CD4-positive, alpha-beta T cell (primary cell): ENCODE measurements at places on chromosomes 11 and 22.
A peak's percentile ranks its signal among the peaks of the same experiment; 100 is the strongest.

DNA sequence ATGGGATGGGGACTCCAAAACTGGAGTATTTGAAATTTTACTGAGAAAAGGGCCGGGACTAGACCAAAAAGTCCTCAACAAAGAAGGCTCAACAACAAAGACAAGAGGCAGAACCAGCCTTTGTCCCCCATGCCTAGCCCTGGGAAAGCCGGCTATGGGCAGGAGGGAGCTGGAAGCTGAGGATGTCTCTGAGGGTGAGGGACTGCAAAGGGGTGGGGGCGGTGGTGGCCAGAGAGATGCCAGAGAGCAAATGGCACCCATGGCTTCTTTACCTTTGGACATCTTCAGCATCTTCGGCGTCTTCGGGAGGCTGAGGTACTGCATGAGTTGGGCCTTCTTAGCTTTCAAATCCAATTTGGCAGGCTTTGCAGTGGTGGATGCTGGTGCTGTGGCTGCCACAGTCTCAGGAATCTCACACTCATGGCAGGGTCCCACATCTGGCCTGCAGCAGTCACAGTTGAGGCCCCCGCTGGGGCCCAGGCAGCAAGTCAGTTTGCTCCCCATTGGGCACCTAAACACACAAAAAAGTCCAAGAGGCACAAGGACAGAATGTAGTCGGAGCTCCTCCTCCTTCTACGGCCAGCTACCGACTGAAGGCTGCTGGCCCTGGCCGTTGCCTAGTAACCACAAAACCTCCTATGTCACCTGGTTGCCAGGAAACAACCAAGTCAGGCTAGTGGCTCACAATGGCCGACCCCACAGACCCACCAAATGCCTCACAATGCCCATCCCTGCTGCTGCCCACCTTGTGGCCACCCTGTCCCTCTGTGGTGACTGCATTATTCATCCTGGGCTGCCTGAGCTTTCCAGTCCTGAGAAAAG lies at the start of gene C22orf42:
TSS of gene C22orf42 (minus strand) at position 592 of the 822 bp plus-strand sequence. CDS start at position 504, 88 bp downstream.
- DNase-seq = no peak

DNA sequence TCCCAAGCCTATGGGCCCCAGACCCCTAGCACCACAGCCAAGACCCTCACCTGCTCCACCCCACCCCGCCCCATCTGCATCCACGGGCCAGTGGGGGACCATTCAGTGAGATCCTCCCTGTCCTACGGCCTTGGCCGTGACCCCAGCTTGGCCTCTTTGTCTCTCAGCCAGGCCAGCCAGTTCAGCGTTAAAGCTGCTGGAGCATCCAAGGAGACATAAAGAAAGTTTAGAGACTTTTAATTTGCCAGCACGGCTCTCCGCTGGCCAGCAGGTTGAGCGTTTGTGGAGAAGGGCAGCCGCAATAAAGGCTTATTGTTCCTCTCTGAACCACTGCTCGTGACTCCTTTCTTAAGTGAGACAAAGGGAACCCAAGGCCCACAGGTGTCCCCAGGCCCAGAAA lies 49.3 kb upstream of the LMO1 start:
- DNase-seq = no peak

GRCh38 chr22:27988704-27989103 lies 69.6 kb upstream of the PITPNB start:
- DNase-seq = no peak

DNA sequence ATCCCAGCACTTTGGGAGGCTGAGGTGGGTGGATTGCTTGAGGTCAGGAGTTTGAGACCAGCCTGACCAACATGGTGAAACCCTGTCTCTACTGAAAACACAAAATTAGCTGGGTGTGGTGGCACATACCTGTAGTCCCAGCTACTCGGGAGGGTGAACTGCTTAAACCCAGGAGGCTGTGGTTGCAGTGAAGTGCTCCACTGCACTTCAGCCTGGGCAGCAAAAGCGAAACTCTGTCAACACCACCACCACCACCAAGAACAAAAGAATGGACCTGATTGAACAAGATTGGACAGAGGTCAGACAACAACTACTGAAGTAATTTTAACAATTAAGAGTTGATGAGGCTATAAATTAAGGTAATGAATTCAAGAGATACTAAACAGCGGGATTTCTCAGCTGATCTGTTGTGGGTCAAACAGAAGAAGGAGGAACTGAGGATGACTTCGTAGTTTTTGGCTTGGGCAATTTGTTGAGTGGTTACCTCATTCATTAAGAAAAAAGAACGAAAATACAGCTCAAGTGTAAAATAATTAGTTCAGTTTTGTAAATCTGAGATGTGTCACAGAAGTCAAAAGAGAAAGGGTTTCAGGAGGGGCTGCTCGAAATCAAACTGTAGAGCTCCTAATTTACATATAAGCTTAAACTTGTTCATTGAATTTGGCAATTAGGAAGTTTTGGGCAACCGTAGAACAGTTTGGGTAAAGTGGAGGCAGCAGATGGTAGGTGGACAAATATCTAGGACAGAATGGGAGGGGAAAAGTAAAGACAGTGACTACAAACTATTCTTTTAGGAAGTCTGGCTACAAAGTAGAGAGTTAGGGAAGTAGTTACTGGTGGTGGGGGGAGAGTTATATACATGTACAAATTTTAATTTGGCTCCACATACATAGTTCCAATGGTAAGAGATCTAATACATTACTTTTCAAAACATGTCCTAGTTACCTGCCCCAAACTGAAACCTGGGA lies 4.5 kb downstream of the IL18 start:
- no peak for DNase-seq

- DNase-seq = no peak
Observed at GRCh38 chr22:47095395-47096122, 333.1 kb downstream of the TBC1D22A start.

DNA sequence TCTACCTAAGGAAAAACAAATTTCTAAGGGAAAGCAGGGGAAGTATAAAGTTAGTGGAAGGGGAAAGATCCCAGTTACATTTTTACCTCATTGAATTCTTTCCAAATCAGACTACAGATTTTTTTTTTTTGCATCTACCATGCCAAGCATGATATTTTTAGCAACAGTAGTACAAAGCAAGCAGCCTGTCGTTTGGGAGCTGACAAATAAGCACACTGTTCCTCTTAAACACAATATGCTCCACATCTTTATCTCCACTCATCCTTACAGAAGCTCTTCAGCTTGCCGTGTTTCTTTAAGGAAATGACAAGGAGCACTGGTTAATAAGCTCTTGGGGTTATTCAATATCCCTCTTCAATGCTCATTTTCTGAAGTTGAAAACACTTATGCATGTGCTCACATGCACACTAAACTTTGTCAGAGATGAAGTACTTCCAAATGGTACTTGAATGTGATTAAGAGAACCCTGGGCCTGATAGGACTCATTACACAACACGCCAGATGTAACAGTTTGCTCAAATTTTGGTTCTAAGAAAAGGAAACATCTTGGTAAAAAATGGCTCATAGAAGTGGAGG lies 53.8 kb downstream of the PAX6 start:
- DNase-seq = no peak

DNA sequence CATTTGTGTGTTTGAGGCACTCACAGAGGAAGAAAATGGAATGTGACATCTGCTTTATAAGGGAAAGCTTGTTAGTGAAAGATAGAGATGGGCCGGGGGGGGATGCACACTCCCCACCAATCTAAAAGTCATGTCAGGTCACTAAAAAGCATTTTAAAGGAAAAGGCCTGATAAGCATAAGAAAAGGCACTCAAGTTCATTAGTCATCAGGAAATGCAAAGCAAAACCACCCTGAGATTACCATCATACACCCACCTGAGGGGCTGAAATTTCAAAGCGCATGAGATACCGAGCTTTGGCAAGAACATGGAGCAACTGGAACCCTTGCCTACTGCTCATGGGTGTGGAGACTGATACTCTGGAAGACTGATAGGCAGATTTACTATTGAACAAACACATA lies 77.9 kb upstream of the ANO1 start:
- no peak for DNase-seq

DNA sequence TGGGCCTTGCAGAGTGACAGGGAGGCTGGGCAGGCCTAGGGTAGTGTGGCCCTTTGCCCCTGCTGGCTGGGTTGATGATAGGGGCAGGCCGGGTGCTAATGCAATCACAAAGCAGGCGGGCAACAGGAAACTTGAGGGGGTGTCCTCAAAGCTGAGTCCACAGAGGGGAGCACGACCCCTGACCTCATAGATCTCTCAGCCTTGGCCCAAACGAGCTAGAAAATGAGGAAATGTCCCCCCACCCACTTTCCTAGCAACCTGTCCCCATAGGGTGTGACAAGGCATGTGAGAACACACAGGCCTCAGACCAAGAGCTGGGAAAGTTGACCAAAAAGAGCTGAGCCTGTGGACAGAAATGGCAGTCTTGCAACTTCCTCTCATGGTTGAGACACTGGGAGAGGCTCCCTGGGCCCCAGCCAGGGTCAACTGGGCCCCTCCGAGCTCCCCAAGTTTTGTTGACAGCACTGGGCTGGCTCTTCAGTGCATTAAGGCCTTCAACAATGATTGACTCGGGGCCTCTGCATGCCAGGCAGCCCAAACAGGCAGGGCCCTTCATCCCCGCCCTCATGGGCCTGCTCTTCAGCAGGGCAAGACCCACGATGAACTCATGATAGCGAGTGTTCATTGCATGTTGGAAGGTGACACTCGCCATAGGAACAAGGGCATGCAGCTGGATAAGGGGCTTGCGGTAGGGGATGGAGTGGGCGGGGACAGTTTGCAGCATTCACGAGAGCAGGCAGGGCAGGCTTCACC lies 9.8 kb upstream of the SPI1 start:
- DNase-seq = no peak

DNA sequence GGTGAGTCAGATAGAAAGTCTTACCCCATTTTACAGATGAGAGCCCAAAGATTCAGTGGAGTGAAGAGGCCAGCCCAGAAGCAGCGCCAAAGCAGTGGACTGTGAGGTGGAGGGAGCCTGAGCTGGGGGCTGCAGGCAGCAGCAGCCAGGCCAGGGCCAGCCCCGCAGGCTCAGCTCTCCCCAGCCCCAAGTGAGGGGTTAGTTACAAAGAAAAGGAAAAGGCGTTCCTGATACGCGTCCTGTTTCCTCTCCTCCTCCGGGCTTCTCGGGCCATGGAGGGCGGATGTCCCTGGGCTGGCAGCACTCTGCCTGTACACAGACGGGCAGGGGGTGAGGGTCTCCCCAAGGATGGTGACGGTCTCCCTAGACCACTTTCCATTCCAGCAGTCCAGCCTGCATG lies 44.9 kb downstream of the ARRB1 start:
- no peak for DNase-seq

GRCh38 chr11:6646918-6647679 lies 8.5 kb downstream of the DCHS1 start:
- DNase-seq = peak; percentile 21

- no peak for DNase-seq
Observed at GRCh38 chr22:21020802-21021429, 6.0 kb downstream of the P2RX6 start.

DNA sequence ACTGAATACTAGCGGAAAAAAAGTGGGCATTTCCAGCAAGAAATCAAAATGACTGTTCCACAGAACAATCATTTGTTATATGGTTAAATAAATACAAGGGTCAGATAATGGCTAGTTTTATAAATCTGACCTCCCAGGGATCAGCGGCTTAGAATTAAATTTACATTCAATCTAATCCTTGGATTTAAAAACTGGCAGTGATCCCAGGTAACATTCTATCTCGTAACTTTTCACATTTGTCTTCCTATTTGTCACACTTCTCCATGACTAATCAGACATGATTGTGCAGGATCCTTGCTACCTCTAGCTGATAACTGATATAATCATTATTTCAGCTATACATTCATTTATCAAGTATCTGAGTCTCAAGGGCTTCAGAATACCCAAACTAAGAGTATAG lies 2.9 kb upstream of the MMP3 start:
- DNase-seq = no peak

DNA sequence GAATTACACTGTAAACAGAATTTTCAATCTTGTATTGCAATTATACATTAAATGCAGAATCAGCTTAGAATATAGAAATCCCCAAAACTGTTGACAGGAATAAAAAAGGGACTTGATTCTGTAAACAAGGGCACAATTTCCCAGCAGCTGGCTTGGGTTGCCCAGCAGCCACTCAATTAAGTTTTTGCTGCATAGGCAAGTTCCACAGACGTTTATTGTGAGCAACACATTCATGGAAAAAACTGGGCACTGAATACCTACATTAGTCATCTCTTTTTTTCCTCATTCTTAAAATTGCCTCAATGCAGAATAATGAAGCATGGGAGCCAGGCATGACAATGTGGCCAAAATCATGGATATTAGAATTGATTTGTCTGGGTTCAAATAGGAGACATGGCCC lies 421.8 kb upstream of the ANO5 start:
- DNase-seq = no peak

GRCh38 chr11:110034806-110035205 lies 58.4 kb upstream of the ZC3H12C start:
- DNase-seq = no peak

DNA sequence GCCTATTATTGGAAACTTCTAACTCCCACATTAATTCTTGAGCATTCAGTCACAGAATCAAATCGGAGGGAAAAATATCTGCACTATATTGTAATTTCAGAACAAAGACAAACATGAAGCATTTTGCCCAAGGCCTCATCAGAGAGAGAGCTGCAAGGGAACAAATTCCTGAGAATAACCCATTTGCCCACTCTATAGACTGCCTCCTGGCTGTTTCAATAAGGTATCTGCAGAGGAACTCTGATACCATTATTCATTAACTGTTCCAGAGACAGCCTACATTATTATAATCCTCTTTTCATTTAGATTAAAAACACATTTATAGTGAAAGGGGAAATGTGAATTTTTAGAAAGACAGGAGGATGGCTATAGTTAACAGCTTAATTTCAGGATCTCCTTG lies 663.9 kb downstream of the DLG2 start:
- DNase-seq = no peak

- no peak for DNase-seq
Observed at GRCh38 chr22:24285245-24285644, 14.6 kb downstream of the SPECC1L start.

- no peak for DNase-seq
Observed at GRCh38 chr22:23264610-23265367, 84.5 kb downstream of the BCR start.

DNA sequence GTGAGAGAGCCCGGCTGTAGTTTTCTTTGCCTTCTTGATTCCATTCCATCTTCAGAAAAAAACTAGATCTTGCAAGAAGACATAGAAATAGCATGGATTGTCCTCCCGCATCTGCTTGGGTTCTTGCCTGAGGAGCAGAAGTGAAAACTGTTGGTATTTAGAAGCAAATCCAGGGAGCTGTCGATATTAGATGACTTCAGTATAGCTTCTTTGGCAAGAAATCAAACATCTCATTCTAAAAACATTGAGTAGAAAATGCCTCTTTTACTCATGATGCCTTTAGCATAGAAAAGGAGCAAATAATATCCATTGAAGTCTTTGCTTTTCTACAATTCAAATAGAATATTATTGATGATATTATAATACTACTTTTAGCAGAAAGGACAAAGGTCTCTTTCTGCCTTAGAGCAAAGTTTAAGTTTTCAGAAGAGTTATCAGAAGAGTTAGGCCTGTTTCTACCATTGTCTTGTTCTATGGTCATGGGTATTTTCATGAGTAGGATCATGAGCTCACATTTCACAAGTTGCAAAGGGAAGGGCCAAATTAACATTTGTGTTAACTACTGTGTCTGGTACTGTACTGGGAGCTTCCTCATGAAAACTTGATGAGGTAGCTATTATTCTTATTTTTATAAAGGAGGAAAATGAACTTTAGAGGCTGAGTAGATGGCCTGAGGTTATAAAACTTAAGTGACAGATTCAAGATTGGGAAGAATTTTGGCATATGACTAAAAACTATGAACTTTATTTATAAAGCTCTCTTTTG lies 49.7 kb downstream of the EXT2 start:
- no peak for DNase-seq

GRCh38 chr11:43925063-43925931 lies 17.1 kb upstream of the C11orf96 start:
- DNase-seq = no peak
